ENCODE measurements at places on chromosomes 4 and X.

GRCh38 chr4:56791316-56791715, 30.2 kb downstream of the SPINK2 start:
- no peak for DNase-seq

DNA sequence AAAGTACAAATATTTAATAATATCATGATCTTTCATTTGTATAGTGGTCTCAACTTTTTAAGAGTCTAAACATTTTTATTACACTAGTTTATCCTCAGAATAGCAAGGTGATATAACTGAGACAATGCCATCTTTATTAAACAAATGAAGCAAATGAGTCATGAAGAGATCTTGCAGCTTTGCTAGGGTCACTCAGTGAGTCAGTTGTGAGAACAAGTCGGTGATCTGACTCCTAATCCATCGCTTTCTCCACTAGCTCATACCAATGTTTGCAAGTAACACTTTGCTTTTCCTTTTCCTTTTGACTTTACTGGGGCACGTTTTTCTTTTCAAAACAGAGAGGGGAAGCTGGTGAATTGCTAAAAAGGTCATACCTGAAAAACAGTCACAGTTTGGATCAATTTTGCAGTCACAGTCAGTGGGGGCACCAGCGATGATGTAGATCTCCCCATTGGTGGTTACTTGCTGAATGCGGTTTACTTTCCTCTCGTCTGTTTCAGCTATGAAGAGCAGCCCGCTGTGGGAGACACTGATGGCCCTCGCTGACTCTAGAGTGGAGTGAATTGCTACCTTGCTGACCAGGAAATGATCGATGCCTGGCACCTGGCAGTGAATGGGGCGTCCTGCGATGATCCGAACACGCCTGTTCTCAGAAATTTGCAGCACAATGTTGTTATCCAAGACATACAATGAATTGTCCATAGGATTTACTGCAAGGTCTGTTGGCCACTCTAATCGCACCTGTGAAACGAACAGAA, 75.7 kb downstream of the SH2D1A start:
- no peak for DNase-seq

- no peak for DNase-seq
Measured at GRCh38 chrX:38627683-38628082, 66.3 kb downstream of the TSPAN7 start.

- DNase-seq = no peak
Measured at GRCh38 chr4:173091362-173091761, 77.2 kb upstream of the GALNT7 start.

DNA sequence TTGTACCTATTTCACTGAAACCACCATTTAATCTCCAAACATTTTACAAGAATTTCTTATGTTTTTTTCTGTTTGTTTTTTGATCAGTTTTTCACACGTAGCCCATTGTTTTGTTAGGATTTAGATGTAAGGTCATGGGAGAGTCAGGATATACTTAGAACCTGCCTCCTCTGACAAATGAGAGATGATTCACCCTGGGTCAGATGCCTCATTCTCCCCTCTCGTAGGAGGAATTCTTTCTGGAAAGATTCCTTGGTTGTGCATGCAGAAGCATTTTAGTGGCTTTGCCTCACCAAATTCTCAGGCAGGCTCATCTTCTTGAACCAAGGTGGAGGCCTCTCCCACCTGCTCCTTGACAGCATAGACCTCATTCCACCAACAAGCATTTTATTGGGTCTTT, 599.3 kb downstream of the SPRY1 start:
- no peak for DNase-seq

GRCh38 chr4:42574870-42575430, 82.0 kb downstream of the ATP8A1 start:
- DNase-seq = no peak

- DNase-seq = no peak
Measured at GRCh38 chr4:175450446-175450845, 361.6 kb downstream of the GPM6A start.

- no peak for DNase-seq
Measured at GRCh38 chrX:69226459-69227158, 61.4 kb upstream of the PJA1 start.

GRCh38 chrX:38986586-38986985, 185.3 kb downstream of the MID1IP1 start:
- no peak for DNase-seq

All from T follicular helper cell (primary cell).